CD8-positive, alpha-beta memory T cell (primary cell): ENCODE measurements at places on chromosomes 16 and 17.

DNA sequence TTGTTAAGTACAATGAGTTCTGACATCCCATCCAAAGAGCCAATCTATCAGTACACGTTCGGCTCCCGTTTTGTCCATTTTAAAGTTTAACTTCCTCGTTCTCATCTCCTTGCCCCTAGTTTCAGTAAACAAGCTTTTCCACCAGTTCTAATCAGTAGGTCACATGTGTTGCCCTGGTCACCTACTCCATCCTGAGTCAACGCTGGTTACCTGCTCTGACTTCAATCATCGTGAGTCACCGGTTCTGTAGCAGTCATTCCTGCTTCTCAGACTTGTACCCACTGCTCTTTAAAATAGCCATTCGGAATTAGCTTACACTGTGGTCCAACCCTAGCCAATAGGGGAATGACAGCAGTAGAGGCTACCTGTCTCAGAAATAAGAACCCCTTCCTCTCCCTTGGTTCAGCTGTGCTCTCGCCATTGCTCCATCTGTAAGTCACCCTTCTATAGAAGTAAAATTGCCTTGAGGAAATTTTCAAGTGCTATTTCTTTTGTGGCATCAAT, 191.0 kb downstream of the CPPED1 start:
- no peak for DNase-seq

DNA sequence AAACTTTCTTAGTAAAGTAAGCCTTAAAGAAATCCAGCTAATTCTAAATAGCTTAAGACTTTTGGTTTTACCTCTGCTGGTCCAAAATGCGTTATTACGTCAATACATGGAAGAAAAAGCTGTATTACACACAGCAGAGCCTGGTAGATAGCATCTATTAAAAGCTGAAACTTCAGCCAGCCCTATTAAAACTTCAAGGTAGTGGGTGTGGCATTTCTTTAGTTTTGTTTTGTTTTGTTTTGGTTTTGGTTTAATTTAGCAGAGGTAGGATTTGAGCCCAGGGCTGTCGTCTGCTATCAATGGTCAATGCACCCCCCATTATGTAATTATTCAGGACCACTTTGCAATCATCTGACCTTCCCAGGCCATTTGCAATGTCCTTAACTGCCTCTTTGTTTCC, 318.4 kb upstream of the MAF start:
- DNase-seq, result no peak

DNA sequence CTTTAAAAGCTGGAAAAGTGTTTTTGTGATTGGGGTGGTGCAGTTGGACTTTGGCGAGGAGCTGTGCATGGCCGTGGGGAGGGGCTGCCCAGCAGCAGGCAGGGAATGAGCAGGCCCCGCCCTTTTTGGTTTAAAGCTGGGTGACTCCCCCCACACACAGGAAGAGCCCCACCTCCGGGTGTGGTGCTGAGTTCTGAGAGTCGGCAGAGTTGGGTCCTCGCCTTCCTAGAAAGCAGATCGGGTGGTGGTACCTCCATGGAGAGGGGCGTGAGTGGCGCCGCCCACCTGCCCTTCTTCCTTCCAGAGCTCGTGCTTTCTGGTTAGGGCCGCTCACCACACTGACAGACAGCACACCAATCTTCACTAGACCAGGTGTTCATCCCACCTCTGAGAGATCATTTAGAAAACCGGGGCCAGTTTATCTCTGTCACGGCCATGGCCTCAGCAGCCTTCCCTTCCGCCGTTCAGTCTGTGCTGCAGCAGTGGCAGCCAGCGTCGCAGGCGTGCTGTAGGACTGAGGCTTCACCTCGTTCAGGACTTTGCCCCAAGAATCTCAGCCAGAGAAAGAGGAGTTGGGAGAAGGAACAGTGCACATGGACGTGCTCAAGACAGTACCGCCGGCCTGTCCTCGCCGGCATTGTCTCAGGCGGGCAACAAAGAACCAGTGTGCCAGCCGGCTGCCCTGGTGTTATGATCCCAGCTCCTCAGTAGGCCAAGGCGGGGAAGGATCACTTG, 144.0 kb upstream of the CHMP6 start:
- DNase-seq, result no peak

DNA sequence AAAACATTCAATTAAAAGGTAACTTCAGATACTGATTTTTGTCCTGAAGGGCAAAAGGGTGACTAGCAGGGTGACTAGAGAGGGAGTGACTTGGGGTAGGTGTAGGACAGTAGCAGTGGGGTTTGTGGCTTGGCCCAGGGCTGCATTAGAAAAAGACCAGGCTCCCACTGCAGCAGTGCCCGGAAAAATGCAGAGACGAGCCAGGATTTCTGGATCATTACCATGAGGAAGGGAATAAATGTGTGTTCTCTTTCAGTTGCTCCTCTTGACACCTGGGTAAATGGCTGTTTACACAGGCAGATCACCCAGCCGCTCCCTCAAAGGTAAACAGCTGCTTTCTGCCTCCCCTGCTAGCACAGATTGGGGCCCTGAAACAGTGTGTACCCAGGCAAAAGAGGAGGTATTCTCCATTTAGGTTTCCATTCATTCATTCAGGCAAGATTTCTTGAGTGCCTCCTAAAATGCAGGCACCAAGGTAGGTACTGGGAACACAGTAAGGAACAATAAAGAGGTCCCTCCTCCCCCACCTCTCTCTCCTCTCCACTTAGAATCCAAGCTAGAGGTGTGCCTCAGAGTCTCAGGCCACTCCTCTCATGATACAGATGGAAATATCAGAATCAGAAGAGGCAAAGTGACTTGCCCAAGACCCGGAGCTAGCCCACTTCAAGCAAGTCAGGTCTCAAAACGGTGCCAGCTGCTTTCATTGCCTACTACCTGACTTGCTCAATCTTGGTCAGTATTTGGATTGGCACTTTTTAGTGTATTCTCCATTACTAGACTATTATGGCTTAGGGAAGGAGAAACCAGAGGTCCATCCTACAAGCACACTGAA, 15.2 kb upstream of the TOX3 start:
- no peak for DNase-seq

GRCh38 chr17:69331756-69332155, 4.8 kb upstream of the ABCA5 start:
- DNase-seq, result no peak

- no peak for DNase-seq
Observed at GRCh38 chr17:55440391-55440790, 18.8 kb upstream of the MMD start.

DNA sequence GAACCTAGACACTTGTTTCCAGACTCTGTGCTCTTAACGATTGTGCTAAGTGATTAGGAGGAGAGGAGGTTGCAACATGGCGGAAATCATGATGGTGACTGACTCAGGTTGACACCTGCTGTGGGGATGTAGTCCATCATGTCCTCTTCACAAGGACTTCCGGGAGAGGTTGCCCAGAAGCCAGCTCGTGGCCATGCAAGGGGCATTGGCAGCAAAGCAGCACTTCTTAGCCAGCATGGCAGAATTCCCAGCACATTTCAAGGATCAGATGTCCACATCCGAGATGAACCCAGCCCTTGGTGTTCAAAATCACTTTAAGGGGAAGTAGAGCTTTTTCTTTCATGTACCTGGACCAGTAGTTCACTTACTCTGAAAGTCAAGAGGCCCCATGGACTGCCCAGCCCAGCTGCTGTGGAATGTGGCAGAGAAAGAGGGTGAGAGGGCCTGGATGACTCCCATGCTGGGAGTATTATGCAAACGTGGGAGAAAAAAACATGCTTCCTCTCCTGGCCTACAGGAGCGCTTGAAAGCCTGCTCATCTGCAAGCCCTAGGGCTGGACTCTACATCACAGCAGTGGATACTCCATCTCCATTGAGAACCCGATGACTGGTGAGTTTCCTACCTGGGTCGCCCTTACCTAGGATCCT, 65.5 kb downstream of the IRX6 start:
- DNase-seq, result no peak

DNA sequence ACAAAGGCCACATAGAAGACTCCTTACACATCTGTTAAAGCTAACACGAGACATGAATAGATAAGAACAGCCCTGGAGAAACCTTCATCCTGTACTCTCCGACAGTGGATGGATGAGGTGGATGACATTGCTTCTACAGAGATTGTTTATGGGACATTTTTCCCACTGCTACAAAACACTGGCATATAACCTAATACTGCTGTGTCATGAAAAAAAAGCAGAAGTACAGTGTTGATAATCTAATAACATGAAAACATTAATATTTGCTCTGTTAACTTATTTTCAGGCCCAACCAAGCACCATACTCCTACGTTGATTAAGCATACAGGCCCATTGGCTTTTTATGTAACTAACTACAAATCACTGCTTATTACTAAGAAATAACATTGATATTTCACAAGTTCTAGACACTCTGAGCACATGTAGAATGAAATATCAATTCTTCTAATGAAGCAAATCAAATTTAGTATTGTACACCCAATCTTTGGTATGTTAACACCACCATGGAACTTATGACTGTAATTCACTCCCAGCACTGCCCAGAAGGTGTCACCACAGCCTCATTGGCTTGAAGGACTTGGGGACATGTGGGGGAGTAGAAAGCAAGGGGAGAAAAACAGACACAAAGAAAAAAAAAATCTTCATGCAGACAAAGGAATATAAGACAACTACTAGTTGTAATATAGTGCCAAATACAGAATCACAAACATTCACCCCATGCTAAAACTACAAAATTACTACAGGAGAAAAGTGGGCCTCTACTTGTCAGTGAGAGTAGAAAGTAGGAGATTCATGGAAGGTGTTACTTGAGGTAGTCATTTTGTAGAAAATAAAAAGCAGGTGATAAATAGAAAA, 330.0 kb upstream of the PMFBP1 start:
- no peak for DNase-seq
